Progenitor cell of endocrine pancreas (in vitro differentiated cells): ENCODE measurements at places on chromosomes 16 and 17.

- DNase-seq, result no peak
Observed at GRCh38 chr17:2170023-2170422, 115.1 kb downstream of the HIC1 start.

DNA sequence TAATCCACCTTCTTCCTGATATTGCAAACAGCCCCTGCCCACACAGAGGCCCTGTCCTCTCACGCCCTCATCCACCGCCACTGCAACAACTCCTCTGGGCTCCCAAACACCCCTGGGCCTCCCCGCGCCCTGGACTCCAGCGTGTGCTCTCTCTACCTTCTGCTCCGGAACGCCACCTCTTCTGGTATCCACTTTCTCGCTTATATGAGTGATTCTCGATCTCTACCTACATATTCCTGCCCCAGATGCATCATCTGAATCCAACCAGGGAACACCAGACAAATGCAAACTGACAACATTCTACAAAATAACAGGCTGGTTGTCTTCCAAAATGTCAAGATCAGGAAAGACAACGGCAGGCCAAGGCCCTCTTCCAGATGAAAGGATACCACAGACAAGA is 19.0 kb downstream of the CAMKK1 start:
- DNase-seq, result no peak

DNA sequence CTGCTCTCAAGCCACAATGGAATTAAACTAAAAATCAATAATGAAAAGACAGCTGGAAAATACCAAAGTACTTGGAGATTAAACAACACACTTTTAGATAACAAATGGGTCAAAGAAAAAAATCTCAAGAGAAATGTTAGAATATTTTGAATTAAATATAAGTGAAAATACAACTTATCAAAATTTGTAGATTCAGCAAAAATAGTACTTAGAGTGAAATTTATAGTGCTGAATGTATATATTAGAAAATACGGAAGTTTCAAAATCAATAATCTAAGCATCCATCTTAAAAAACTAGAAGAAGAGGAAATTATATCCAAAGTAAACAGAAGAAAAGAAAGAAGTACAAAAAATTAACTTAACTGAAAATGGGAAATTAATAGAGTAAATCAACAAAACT is 179.2 kb upstream of the CDH11 start:
- DNase-seq, result no peak

DNA sequence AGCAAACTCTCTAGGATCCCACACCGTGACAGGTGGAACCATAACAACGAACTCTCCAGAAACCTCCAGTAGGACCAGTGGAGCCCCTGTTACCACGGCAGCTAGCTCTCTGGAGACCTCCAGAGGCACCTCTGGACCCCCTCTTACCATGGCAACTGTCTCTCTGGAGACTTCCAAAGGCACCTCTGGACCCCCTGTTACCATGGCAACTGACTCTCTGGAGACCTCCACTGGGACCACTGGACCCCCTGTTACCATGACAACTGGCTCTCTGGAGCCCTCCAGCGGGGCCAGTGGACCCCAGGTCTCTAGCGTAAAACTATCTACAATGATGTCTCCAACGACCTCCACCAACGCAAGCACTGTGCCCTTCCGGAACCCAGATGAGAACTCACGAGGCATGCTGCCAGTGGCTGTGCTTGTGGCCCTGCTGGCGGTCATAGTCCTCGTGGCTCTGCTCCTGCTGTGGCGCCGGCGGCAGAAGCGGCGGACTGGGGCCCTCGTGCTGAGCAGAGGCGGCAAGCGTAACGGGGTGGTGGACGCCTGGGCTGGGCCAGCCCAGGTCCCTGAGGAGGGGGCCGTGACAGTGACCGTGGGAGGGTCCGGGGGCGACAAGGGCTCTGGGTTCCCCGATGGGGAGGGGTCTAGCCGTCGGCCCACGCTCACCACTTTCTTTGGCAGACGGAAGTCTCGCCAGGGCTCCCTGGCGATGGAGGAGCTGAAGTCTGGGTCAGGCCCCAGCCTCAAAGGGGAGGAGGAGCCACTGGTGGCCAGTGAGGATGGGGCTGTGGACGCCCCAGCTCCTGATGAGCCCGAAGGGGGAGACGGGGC is 1.3 kb downstream of the SPN start:
- no peak for DNase-seq

DNA sequence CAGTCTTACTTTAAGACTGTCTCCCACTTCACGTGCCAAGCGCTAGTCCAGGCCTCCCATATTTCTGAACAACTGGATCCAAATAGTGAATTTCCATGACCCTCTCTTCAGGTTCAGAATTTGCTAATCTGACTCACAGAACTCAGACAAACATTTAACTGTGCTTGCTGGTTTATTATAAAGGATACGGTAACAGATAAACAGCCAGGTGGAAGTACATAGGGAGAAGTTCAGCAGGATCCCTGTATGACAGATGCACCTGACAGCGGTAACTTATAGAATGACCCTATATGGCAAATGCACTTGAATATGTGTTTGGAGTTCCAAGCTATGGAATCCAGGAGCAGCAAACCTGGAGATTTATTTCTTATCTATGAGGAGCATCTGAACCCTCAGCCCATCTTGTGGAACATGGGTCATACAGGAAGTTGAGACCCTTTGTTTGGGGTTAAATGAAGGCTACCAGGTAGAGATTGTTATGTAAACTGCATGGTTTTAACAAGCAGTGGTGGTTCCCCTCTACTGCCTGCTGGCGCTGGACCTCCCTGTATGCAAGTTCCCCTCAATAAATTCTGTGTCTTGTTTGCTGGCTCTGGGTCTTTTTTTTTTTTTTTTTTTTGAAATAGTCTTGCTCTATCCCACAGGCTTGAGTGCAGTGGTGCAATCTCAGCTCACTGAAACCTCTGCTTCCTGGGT is 622.6 kb downstream of the KCNJ2 start:
- no peak for DNase-seq

- DNase-seq, result no peak
Observed at GRCh38 chr16:25366078-25366477, 108.4 kb upstream of the ZKSCAN2 start.
